ENCODE measurements at places on chromosomes 2 and 18. TPM values are rescaled to one million over a fixed set of nuclear protein-coding genes. Genes with fewer than 3 reads are reported as not detected.

The DHRS9 gene
- total RNA-seq, result not detected

The DSEL gene
- total RNA-seq, result 0.53 TPM

The MPP4 gene
- total RNA-seq, result not detected

The PRPF40A gene
- 146 TPM for total RNA-seq

The RPS27A gene
- total RNA-seq, result 2,201 TPM

The REEP1 gene
- not detected for total RNA-seq

The SPATA3 gene
- not detected for total RNA-seq

The SMPD4 gene
- total RNA-seq, result 81.2 TPM

DNA sequence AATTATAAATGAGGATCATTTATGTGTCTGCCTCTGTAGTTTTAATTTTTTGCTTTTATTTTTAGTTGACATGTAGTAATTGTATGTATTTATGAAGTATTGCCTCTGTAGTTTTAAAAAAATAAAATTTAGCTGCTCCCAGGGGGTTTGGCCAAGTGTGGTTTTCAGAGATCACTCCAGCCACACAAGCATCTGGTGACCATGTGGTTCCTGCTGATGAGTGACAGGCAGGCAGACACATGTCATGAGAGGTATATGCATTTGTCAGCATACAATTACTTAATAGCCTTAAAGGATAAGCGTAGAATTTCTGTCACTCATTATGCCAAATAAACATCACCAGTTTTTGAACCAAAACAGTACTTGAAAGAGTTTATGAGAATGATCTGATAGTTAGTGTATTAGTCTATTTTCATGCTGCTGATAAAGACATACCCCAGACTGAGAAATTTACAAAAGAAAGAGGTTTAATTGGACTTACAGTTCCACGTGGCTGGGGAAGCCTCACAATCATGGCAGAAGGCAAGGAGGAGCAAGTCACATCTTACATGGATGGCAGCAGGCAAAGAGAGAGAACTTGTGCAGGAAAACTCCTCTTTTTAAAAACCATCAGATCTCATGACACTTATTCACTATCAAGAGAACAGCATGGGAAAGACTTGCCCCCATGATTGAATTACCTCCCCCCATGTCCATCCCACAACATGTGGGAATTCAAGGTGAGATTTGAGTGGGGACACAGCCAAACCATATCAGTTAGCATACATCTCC, 29.6 kb downstream of the MREG start:
- no peaks in the 10 kb centered on the region for H3K27me3 ChIP-seq
- H3K4me3 ChIP-seq, result no peak overlapping the region
- peaks cover 3% of the 10 kb centered on the region for H3K36me3 ChIP-seq
- H3K4me1 ChIP-seq, result peaks cover 5% of the 10 kb centered on the region
- H3K27ac ChIP-seq, result no peak overlapping the region

DNA sequence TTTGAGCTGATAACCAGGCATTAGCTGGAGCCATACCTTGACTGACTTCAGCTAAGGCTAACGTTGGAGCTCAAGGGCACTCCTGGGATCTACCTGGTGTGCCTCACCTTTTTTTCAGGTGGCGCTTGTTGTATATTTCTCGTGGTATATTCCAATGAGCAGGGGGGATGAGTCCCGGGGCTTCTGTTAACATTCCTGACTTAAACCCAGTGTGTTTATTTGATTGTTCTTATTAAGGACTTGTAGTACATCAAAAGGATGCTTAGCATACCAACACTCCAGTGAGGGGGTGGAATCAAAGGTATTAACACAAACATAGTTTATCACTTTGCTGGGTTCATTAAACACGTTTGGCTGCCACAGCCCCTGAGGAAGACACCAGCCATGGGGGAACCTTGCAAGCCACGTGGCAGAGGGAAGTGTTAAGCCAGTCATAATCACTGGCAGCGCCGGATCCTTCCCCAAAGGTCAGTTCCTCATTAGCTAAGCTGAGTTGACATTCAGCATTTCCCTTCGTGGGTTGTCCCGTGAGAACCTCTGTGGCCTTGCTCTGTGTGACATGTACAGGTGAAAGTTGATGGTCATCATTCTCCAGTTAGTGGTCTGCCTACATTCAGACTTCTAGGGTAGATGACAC, 119.5 kb upstream of the MCFD2 start:
- peaks cover 10% of the 10 kb centered on the region for H3K4me1 ChIP-seq
- peak overlapping the region; percentile 5 for H3K27ac ChIP-seq
- no peaks in the 10 kb centered on the region for H3K27me3 ChIP-seq

GRCh38 chr2:128716299-128716721, 397.6 kb upstream of the HS6ST1 start:
- H3K4me1 ChIP-seq, result no peaks in the 10 kb centered on the region
- DNase-seq, result no peak
- no peak overlapping the region for H3K4me3 ChIP-seq
- no peaks in the 10 kb centered on the region for H3K27me3 ChIP-seq
- H3K27ac ChIP-seq, result no peak overlapping the region

DNA sequence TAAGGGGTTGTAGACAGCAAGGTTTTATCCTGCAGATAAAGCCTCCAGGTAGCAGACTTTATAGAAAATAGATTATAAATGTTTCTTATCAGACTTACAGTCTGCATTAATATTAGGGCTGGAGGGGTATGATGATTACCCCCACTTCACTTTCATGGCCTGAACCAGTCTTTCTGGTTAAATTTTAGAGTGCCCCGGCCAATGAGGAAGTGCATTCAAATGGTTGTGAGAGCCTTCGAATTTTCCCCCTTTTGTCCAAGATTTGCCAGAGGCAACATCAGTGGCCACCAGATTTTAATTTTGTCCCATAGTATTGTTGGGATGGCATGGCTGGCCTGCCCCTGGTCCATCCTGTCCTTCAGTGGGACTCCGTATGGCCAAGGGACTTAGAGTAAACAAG, 31.6 kb downstream of the COMMD1 start:
- no peak for DNase-seq
- H3K27me3 ChIP-seq, result no peaks in the 10 kb centered on the region
- no peaks in the 10 kb centered on the region for H3K36me3 ChIP-seq
- H3K4me1 ChIP-seq, result no peaks in the 10 kb centered on the region

GRCh38 chr2:71889759-71890684, 257.6 kb downstream of the CYP26B1 start:
- H3K4me1 ChIP-seq, result no peaks in the 10 kb centered on the region
- DNase-seq, result no peak
- no peak overlapping the region for H3K27ac ChIP-seq
- no peaks in the 10 kb centered on the region for H3K27me3 ChIP-seq
- no peak overlapping the region for H3K4me3 ChIP-seq

DNA sequence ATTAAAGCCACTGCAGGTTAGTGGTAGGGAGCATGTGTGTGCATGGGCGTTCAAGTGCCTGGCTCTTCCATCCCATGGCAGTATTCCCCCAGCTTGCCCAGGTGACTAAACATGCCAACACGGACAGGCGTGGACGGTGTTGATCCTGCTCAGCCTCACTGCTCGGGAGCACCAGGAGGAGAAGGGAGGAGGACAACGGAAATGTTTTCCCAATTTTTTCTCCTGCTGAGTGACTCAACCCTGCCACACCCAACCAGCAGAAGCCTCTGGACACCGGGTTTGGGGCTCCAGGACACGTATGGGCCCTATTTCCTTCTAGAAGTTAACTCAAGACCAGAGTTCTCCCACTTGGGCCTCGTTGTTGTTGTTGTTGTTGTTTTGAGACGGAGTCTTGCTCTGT, 139.1 kb downstream of the CYP26B1 start:
- no peaks in the 10 kb centered on the region for H3K36me3 ChIP-seq
- H3K4me1 ChIP-seq, result no peaks in the 10 kb centered on the region
- no peak overlapping the region for H3K4me3 ChIP-seq
- no peak for DNase-seq

DNA sequence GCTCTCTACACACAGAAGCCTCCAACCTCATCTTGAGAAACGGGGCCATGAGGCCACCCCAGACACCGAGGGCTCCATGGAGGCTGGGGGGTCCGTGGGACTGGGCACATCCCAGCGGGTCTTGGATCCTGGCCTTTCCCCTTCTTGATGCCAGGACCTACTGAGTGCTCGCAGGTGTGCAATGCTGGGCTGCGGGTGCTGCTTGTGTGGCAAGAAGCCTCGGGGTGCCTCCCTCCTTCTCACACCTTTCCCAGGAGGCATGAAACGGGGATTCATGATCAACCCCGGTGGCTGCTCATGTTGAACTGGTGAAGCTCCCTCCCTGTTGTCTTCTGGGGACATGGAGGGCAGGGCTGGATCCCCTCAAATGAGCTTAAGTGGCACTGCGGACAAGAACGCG, 2.0 kb upstream of the BUB1 start:
- peaks cover 23% of the 10 kb centered on the region for H3K4me1 ChIP-seq
- H3K4me3 ChIP-seq, result no peak overlapping the region
- H3K36me3 ChIP-seq, result no peaks in the 10 kb centered on the region
- no peaks in the 10 kb centered on the region for H3K27me3 ChIP-seq
- no peak for DNase-seq
- no peak overlapping the region for H3K27ac ChIP-seq

- DNase-seq, result no peak
- peaks cover 7% of the 10 kb centered on the region for H3K27me3 ChIP-seq
- H3K4me3 ChIP-seq, result no peak overlapping the region
- no peak overlapping the region for H3K27ac ChIP-seq
- H3K4me1 ChIP-seq, result no peaks in the 10 kb centered on the region
Measured at GRCh38 chr18:46953195-46953594, 35.8 kb downstream of the KATNAL2 start.

DNA sequence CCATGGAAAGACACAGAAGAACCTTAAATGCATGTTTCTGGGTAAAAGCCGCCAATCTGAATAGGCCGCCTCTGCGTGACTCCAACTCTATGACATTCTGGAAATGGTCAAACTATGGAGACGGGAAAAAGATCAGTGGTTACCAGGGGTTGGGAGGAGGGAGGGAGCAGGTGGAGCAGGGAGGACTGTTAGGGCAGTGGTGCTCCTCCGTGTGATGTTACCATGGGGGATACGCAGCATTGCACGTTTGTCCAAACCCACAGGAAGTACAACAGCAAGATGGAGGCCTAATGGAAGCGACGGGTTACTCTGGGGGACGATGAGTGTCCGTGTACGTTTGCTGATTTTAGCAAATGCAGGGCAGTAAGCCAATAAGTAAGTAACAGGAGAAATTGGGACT, 17.2 kb downstream of the TMEM18 start:
- H3K27me3 ChIP-seq, result no peaks in the 10 kb centered on the region
- no peak for DNase-seq
- peaks cover 3% of the 10 kb centered on the region for H3K36me3 ChIP-seq
- H3K4me3 ChIP-seq, result no peak overlapping the region
- H3K27ac ChIP-seq, result no peak overlapping the region
- peaks cover 29% of the 10 kb centered on the region for H3K4me1 ChIP-seq

DNA sequence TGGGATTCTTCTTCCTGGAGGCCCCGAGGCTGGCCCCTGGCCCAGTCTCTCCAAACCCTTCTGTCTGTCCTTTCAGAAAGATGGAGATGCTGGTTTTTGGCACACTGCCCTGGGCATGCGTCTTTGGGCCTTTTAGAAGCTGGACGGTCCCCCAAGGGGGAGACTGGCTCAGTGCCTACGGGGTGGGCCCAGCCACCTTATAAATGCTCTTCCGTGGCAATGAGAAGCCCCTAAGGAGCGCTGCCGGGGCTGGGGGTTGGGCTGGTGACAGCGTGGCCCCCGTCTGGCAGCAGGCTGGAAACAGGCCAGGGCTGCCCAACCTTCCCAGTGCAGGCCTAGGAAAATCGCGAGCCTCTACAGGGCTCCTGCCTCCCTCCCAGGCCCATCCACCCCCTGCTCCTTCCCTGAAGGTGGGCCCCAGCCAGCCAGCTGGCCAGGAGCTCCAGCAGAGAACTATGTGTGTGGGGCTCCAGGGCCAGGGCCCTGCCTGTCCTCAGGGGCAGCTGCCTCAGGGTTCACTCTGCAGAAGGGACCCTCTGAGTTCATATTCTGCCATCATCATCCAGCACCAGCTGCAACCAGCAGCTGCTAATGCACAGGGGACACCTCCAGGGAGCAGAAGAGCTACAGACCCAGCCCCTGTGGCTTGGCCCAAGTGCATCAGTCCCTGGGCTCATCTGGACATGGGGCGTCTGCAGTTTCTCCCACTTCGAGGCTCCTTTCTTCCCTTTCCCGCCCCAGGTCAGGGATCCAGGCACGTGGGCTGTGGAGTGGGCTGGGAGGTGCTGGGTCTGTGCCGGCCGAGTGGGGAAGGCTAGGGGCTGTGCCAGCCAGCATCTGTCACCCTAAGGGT, 107.6 kb upstream of the OTOS start:
- H3K27ac ChIP-seq, result no peak overlapping the region
- H3K4me1 ChIP-seq, result no peaks in the 10 kb centered on the region
- no peaks in the 10 kb centered on the region for H3K36me3 ChIP-seq
- no peak for DNase-seq

GRCh38 chr2:101396316-101396717, 9.0 kb upstream of the CREG2 start:
- H3K4me3 ChIP-seq, result no peak overlapping the region
- H3K27ac ChIP-seq, result no peak overlapping the region
- no peaks in the 10 kb centered on the region for H3K4me1 ChIP-seq
- no peak for DNase-seq
- H3K27me3 ChIP-seq, result no peaks in the 10 kb centered on the region
- no peaks in the 10 kb centered on the region for H3K36me3 ChIP-seq

DNA sequence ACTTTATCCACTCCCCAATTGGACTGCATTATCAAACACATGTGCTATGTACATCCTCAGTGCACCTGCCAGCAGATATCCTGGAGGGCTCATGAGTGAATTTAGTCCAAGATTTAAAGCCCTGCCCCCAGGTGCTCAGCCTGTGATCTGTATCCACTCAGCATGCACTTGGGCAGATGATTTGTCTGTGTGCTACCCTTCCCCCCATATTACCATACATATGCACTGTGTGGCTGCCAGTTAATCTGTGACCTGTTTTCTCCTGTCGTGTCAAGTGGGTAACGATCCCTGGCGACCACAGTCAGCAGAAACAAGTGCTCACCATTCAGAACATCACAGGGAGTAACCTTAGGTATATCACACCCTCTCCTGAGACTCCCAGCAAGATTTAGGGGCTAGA, 10.2 kb downstream of the NAGK start:
- no peak overlapping the region for H3K4me3 ChIP-seq
- H3K27ac ChIP-seq, result no peak overlapping the region
- H3K4me1 ChIP-seq, result peaks cover 16% of the 10 kb centered on the region
- no peak for DNase-seq
- peaks cover 53% of the 10 kb centered on the region for H3K36me3 ChIP-seq

- H3K36me3 ChIP-seq, result no peaks in the 10 kb centered on the region
- H3K27me3 ChIP-seq, result peaks cover 17% of the 10 kb centered on the region
- H3K4me3 ChIP-seq, result no peak overlapping the region
- no peak for DNase-seq
- H3K27ac ChIP-seq, result no peak overlapping the region
- H3K4me1 ChIP-seq, result peaks cover 4% of the 10 kb centered on the region
Measured at GRCh38 chr2:1740716-1741589, 3.4 kb downstream of the PXDN start.

- H3K36me3 ChIP-seq, result peaks cover 46% of the 10 kb centered on the region
- H3K27ac ChIP-seq, result peak overlapping the region; percentile 69
- H3K4me1 ChIP-seq, result peaks cover 49% of the 10 kb centered on the region
- no peaks in the 10 kb centered on the region for H3K27me3 ChIP-seq
Measured at GRCh38 chr2:96867756-96868554, 1.9 kb downstream of the SEMA4C start.

Data from CD4-positive, alpha-beta T cell (primary cell).